NCI-H1105 (cell line): ENCODE measurements at places on chromosomes 7 and 10.

GRCh38 chr10:115355162-115355760 is 262.1 kb downstream of the ATRNL1 start:
- DNase-seq: peak; percentile 39

DNA sequence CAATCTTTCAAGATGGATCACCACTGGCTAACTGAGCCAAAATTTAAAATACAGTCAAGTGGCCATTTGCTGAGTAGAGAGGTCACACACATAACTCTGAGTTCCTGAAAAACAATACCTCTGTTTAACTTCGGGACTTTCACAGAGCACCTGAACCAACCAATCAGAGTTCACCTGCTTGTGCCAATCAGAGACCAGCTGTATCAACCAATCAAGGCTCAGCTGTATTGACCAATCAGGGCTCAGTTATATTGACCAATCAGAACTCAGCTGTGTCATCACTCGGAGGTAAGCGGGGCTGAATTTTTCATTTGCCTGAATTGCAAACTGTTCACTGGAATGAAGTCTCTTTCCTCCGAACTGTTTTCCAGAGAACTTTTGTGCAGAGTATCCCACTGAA is 10.0 kb upstream of the CPXM2 start:
- DNase-seq: no peak

GRCh38 chr7:158740013-158740656 is 35.5 kb upstream of the NCAPG2 start:
- DNase-seq: no peak

- no peak for DNase-seq
Measured at GRCh38 chr10:73850863-73851461, 23.4 kb downstream of the CAMK2G start.

GRCh38 chr7:1516586-1517251 is 12.5 kb upstream of the INTS1 start:
- no peak for DNase-seq

GRCh38 chr10:24449321-24449740 is 240.4 kb downstream of the KIAA1217 start:
- no peak for DNase-seq

GRCh38 chr7:22486597-22486996 is 13.4 kb downstream of the STEAP1B start:
- DNase-seq: no peak

- DNase-seq: no peak
Measured at GRCh38 chr10:11429439-11430052, 181.9 kb downstream of the USP6NL start.

DNA sequence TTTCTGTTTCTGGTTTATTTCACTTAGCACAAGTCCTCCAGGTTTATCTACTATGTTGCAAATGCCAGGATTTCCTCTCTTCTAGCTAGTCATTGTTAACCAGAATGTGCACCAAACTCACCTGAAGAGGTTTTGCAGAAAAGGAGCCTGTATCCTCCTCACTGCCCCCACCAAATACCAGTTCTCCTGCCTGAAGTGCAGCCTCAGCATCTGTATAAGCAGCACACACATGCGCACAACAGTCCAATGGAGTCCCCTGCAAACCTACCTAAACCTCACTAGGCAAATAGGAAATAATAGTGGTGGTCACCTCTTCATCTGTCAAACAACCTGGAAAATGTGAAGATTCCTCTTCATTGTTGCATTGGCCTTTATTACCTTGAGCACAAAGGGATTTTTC is 237.8 kb downstream of the PAXIP1 start:
- no peak for DNase-seq

GRCh38 chr10:74881253-74881884 is 55.0 kb downstream of the KAT6B start:
- DNase-seq: no peak

- DNase-seq: no peak
Measured at GRCh38 chr10:21011433-21012018, 114.4 kb upstream of the NEBL start.

GRCh38 chr7:155482511-155483183 is 24.7 kb downstream of the EN2 start:
- no peak for DNase-seq

GRCh38 chr10:11153766-11154165 is 136.1 kb downstream of the CELF2 start:
- no peak for DNase-seq

- DNase-seq: no peak
Measured at GRCh38 chr10:30804478-30805055, 175.0 kb upstream of the LYZL2 start.

- DNase-seq: peak; percentile 42
Measured at GRCh38 chr10:95464280-95464679, 96.9 kb downstream of the SORBS1 start.

GRCh38 chr7:83524277-83525075 is 124.5 kb downstream of the SEMA3E start:
- DNase-seq: no peak

DNA sequence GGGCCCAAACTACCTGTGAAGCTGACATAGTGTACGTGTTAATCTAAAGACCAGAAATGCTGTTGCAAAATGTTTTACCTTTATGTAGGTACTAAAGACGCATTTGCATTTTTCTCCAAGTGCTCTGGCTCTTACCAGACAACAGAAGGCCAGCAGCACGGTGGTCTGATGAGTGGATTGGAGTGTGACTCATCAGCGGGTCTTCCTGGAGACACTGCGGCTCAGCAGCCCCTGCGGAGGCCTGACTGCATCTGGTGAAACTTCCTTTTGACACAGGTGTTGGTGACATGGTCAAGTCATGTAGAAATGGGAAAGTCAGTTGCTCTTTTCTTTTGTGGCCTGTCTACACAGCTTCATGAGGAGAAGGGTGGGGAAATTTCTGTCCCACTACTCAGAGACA is 723.6 kb downstream of the INHBA start:
- DNase-seq: no peak

GRCh38 chr10:129305046-129305445 is 162.0 kb upstream of the MGMT start:
- no peak for DNase-seq

GRCh38 chr10:88094795-88095194 is 231.4 kb downstream of the PTEN start:
- DNase-seq: no peak

- no peak for DNase-seq
Measured at GRCh38 chr10:43389867-43390266, 18.4 kb downstream of the FXYD4 start.

GRCh38 chr10:8776926-8777622 is 722.6 kb downstream of the GATA3 start:
- no peak for DNase-seq

GRCh38 chr10:33094263-33095051 is 136.4 kb upstream of the ITGB1 start:
- no peak for DNase-seq

DNA sequence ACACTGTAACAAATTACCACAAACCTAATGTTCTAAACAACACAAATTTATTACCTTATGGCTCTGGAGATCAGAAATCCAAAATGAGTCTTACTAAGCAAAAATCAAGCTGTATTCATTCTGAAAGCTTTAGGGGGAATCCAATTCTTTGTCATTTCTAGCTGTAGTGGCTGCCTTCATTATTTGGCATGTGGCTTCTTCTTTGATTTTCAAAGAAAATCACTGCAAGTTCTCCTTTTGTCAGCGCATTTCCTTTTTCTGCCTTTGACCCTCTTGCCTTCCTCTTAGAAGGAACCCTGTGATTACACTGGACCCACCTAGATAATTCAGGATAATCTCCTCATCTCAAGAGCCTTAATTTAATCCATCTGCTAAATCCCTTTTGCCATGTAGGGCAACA is 36.9 kb downstream of the ZPBP start:
- no peak for DNase-seq

DNA sequence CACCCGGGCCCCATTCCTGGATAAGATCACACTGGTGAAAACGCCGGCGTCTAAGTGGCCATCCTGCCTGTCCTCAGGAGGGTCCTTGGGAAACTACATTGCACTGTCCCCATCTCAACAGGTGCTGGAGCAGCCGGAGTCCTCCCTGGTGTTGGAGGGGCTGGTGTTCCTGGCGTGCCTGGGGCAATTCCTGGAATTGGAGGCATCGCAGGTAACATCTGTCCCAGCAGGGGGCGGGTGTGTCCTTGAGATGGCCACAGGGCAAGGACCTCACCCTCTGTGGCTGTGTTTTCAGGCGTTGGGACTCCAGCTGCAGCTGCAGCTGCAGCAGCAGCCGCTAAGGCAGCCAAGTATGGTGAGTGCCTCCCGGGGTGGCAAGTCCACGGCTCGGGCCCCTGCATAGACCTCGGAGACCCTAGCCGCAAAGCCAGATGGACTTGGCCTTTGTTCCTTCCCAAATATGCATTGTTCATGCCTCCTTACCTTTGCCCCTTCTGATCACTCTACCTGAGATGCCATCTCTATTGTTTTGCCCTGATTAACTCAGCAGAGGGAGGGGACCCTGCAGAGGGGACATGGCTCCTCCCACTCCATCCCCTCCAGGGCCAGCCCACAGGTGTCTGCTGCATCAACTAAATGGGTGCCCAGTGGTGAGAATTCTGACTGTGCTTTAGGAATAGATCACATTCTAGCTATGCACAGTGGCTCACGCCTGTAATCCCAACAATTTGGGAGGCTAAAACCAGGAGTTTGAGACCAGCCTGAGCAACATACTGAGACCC is 23.8 kb downstream of the ELN start:
- peak; percentile 38 for DNase-seq
